ENCODE measurements at places on chromosomes 7 and 10.

DNA sequence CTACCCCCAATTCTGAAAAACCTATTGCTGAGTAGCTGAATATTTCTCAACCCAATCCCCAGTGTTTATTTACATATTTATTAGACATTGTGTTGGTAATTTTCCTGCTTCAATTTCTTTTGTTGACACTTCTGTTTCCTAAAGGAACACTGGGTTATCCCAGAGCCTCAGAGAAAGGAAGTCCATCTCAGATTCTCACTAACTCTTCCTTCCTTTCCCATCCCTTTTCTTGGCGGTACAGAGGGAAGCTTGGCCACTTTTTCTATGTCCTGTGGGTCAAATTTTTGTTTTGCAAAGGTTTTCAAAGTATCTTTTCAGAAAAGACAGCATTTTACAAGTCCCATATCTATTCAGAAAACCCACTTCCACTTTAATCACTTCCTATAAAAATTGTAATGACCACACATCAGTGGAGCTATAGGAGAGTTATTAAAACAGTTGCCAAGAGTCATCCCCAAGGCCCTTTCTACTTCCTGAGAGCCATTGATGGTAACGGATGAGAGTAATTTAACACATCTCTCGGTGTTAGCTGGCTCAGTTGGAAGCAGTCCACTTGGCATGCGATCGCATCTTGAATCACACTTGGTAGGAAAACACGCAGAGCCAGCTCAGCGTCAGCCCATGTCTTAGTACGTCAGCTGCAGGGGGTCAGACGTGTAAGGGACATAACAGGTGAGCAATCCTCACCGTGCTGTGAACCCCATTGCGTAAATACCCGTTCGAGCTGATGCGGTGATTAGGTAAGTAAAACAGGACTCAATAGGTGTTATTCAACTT is 231.1 kb upstream of the ADARB2 start:
- DNase-seq = no peak

DNA sequence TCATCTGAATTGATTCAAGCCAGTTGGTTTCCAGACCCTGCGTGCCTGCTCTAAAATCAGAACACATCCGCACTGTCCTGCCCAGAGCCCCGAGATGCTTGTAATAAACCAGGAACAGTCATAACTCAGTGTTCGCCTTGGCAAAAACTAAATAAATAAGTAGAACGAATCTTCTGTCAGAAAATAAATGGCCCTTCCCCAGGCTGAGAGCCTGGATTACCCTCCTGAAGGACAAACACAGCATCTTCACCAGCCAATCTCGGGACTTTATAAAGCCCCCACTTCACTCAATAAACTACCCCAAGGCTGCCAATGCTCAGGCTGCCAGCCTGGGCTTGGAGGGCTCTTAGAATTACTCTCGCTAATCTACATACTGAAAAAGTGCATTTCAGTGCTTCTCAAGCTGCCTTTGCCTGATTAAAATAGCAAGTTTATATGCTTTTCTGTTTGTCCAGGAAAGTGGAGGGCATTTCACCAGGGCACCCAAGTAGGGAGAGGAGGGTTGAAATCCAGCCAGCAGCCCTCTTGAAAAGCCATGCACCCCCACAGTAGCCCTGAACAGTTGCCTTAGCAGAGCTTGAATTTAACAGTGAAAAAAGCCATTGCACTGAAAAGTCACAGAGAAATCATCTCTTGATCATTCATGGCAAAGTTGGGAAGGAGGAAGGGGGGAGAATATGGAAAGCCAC is 136.6 kb downstream of the CALN1 start:
- DNase-seq = no peak

GRCh38 chr7:159088016-159088865 is 56.4 kb downstream of the VIPR2 start:
- DNase-seq = no peak

DNA sequence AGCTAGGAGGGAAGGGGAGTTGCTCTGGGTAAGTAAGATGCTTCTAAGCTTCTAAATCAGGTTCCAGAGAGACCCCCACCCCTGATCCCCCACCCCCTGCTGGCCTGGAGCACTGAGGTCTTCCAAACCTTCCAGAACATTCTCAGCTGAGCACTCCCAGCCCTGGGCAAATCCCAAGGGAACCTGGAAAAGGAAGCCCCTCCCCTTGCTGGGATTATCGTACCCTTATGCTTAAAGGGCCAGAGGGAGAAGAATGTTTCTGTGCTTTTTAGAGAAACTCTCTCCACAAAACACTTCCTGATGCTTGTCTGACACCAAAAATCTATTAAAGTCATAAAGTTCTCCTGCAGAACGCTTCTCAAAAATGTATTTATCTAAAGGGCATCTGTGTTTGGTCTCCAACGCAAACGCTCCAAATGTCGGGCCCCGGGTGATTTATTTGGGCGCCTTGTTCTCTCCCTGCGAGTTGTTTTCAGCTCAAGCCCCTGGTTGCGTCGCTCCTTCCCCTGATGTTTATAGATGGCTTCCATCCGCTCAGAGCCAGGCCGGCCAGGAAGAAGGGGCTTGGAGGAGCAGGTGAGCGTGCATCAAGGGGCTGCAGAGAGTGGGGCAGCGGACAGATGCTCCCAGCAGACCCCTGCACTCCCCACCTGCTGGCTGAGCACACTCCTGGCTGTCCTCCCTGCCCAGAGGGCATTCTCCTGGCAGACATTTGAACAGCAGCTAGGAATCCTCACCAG is 8.2 kb upstream of the RET start:
- no peak for DNase-seq

DNA sequence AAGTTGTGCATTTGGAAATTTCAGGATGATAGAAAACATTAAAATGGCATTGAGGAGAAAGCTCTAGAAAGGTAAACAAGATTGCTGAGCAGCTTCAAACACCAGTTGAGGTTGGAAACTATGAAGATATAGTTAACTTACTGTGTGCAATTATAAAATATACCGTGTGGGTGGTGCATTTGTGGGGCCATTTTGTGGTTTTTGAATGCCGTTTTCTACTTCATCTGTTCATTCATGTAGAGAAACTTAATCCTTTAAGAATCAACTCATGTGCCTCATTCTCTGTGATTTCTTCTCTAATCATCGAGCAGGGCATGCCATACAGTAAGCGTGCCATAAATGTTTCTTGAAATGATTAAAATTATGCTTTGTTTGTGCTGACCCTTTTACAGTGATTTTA is 232.8 kb upstream of the TEX47 start:
- DNase-seq = no peak
